ENCODE measurements at places on chromosomes 3 and 15.

GRCh38 chr15:98035577-98036010 is 75.1 kb downstream of the ARRDC4 start:
- DNase-seq: no peak

GRCh38 chr3:99186016-99186415 is 284.5 kb upstream of the DCBLD2 start:
- no peak for DNase-seq

DNA sequence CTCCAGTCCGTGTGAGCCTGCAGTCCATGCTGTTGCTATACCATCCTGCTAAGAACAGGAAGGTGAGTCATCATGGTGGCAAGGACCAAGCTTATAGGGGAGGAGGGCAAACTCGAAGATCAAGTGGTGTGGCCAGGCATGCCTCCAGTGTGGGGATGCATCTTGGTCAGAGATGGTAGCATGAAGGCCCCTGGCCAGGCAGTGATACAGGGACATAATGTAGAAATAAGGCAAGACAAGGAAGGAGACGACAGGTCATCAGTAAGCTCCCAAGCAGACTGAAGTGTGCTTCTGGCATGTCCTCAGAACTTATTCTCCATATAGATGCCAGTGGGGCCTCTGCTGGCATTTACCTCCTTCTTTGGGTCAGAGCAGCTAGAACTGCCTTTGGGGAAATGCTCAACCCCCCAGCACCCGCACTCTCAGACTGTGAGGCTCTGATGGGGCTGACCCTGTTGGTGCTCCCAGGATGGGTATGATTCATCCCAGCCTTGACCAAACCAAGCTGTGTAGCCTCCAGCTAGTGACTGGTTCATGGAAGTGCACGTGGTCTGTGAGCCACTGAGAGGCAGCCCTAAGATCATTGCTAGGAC is 52.5 kb upstream of the ATP2B2 start:
- DNase-seq: peak; percentile 26

DNA sequence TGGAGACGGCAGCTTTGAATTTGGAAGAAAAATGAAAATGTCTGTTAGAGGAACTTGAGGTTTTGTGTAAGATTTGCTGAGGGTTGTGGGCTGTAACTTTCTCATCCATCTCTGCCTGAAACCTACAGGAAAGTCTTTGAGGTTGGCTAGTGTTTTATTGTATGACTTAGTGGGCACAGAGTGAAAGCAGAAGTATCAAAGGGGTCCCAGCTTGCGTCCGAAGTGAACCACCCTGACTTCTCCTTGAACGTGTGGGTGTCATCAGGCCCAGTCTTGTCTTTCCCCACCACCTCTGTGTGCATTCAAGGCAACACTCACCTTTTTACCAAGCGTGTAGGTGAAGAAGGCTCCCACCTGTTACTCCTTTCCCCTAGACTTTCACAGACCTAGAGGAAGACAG is 682.1 kb upstream of the CFAP20DC start:
- DNase-seq: no peak

- no peak for DNase-seq
Measured at GRCh38 chr3:16415911-16416476, 97.5 kb downstream of the RFTN1 start.

GRCh38 chr3:171099911-171100310 is 73.4 kb upstream of the SLC2A2 start:
- no peak for DNase-seq

DNA sequence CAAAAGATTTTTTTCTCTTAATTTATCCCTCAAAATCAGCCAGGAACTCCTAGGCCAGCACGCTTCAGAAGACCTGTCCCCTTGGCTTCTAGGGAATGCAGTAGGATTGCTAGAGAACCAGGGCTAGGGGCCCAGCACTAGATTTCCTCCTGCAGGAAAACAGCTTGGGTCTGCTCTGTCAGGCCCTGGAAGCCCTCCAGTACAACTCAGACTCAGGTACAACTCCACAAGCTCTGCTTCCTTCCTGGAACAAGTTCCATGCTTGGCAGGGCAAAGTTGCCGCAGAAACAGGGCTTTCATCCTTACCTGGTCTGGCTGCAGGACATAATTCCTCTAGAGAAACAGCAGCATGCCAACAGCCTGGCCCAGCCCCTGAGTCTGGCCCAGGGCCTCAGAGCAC is 96.1 kb upstream of the CTNNB1 start:
- no peak for DNase-seq

DNA sequence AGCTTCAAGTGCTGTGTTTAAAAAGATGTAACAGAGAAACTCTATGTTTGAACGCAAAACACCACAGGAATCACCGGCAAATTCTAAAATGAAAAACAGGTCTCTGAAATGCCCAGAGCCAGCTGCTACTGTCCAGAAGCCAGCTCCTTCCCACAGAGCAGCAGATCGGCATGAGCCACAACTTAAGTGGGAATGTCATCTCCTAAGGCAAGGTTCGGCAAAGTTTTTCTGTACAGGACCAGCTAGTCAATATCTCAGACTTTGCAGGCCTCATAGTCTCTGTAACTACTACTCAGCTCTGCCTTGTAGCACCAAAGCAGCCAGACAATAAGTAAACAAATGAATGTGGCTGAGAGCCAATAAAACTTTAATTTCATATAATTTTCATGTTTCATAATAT is 4.9 kb downstream of the PLOD2 start:
- no peak for DNase-seq

GRCh38 chr15:97521381-97522285 is 438.9 kb upstream of the ARRDC4 start:
- no peak for DNase-seq

- DNase-seq: peak; percentile 80
Measured at GRCh38 chr15:58309963-58310928, 121.5 kb upstream of the LIPC start.

DNA sequence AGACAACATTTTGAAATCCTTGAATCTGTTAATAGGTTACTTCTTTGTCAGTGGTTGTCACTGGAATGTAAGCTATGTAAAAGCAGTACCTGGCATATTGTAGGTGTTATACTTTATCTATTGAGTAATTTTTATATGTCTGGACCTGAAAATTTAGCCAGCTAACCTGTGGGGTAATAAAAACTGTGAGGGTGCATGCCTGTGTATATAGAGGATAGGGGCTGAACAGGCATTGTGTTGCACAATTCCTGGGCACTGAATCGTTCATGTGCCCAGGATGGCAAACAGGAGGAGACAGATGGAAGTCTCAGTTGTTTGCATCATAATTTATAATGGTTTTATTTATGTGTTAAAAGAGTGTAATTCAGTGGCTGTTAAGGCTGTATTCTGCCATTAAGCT is 67.1 kb downstream of the ARMC8 start:
- no peak for DNase-seq

DNA sequence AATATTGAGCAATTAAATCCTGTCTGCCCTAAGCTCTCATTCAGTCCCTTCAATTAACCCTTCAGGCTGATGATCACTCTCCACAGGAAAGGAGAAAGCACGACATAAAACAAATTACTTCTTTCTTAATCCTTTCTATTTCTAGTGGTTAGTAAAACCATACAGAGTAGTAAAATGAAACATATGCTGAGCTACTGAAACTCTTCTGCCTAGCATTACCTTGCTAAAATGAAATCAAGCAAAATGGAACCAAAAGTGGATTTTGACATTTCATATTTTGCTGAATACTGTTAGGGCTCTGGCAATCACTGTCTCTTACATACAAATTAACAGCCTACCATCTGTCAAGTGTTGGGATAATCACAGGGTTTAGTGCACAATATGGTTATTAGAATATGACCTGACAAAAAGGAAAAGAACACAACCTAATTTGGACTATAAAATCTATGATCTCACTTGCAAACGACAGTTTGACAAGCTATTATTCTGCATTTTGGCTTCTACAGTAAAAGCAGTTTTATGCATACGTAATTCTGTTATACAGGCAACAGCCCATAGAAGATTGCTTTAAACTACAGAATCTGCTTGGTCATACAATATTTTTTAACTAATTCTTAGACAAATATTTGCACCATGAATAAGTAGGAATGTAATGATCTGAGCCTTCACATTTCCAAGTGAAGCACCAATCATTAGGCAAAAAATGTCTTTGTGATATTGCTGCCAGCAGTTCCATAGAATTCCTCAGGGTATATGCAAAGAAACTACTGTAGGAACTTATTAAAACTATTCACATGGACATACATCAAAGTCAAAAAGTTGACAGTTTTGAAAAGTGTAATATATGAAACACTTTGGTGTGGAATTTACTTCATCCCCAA is 105.0 kb downstream of the FHIT start:
- DNase-seq: no peak

GRCh38 chr15:63287109-63287508 is 9.7 kb downstream of the APH1B start:
- no peak for DNase-seq

GRCh38 chr3:123081718-123082369 is 15.0 kb downstream of the PDIA5 start:
- no peak for DNase-seq

DNA sequence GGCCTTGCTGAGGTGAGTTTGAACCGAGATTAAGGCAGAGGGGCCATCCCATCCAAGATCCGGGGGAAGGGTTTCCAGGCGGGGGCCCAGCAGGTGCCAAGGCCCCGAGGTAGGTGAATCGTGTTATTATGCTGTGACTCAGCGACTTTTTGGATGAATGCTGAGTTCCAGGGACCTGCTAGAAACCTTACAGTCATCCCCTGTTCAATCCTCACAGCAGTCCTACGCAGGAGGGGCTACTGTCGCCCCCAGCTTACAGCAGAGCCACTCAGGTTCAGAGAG is 40.9 kb downstream of the DNAJB8 start:
- DNase-seq: no peak

DNA sequence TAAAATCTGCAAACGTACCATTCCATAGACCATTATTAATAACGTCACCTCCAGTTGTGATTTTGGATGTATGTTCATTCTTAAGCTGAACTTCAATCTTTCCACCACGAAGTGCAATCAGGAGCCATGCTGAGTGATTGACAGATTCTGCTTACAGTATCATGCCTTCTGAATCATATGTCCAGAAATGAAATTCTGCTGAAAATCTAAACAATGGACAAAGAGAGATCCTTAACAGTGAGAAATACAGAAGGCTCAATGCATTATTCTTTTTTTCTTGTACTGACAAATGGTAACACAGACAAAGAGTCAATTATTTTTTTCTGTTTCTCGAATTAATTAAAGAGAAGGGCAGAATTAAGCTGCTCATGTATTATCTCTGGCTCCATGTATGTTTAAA is 1114.5 kb downstream of the EPHA3 start:
- DNase-seq: no peak

DNA sequence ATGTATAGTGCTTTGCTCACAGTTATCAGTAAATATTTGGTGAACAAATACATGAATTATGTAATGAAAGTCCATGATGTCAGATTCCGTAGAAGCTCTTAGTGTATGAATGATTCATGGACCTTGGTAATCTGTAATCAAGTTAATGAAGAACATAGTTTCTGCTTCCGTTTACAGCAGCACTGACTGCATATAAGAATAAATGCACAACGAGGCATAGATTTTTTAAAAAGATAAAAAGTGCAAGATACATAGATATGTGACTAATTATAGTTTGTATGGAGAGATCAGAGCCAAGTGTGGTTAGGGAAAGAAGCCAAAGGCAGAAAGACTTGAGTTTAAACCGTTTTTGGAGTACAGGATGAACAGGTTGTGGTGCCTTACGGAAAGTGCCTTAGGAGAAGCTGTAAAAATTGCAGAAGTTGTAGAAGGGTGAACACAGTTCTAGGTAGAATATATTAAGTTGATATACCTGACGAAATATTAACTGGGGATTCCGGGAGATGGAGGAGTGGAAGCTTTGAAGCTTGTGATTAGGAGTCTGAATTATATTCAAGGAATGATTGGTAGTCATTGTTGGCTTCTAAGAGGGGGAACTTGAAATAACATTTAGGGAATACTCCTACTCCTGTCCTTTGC is 293.1 kb downstream of the NLGN1 start:
- no peak for DNase-seq

- no peak for DNase-seq
Measured at GRCh38 chr3:20327889-20328288, 141.9 kb upstream of the SGO1 start.

GRCh38 chr3:69322158-69322509 is 63.8 kb downstream of the FRMD4B start:
- DNase-seq: no peak

GRCh38 chr15:90931828-90932659 is at the start of gene HDDC3:
HDDC3 (minus strand) TSS chr15:90932549; CDS start chr15:90932540, 9 bp downstream.
- DNase-seq: peak; percentile 96

GRCh38 chr3:168589376-168589775 is 493.7 kb upstream of the GOLIM4 start:
- no peak for DNase-seq

DNA sequence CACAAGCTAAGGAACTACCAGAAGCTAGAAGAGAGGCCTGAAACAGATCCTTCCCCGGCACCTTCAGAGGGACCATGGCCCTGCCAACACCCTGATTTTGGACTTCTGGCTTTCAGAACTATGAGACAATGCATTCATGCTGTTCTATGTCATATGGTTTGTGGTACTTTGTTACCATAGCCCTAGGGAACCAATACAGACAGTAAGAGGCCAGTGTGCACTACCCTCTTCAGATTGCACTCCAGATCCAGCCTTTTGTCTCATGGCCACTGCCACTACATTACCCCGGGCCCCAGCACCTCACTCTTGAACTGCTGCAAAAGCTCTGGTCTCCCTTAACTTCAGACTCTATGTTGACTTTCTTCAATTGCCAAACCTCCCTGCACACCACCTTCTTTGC is 24.0 kb downstream of the AAGAB start:
- DNase-seq: no peak

DNA sequence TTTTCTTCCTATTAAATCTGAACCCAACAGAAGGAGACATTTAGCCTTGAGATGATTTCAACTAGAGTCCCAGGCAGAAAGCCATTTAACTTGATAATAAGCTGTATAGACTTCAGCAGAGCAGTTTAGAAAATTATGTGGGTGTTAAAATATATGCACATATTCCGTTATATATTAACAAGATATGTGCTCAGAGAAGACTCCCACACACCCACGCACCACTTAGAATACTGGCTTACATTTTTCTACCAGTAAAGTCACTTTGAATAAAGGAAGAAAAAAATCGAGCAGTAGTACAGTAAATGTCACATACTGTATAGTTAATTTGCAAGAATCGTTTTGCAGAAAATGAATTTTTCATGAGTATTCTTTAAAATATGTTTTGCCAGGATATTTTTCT is 599.3 kb downstream of the FGF12 start:
- no peak for DNase-seq

- no peak for DNase-seq
Measured at GRCh38 chr3:14845180-14845579, 26.4 kb downstream of the FGD5 start.

DNA sequence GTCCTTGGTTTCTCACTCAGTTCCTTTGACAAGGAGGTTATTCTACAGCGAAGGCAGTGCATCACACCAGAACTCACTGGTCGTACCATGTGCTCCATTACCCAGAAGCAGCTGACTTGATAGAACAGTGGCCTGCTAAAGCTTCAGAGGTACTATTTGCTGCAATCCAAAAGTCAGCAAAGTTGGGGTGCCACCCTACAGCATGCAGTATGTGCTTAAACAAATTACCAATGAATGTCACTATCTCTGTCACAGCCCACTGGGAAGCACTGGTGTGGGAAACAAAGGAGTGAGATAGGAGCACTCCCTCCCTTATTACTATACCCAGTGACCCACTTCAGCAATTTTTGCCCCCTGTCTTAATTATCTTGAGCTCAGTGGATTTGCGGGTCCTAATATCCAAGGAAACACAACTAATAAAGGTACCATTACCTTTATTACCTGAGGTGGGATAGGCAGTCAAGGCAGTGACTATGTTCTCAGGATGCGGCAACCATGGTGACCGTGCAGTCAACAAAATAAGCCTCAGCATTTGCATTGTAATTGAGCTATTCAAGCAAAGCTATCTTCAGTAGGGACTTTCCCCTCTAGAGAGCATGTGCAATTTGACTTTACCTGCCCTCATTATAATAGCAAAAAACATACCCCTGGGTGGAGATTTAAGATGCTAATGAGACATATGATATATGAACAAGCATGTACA is 199.4 kb downstream of the OCA2 start:
- DNase-seq: no peak

All from suppressor macrophage (primary cell).